Activated CD4-positive, alpha-beta T cell treated with anti-CD3 and anti-CD28 coated beads, Interleukin-10, Interleukin-2, amounts not matched to agents 100 ng/mL and 50 ng/mL, durations not matched to agents 16 hours and 8 hours (primary cell): ENCODE measurements at places on chromosomes 4 and X.

- no peak for DNase-seq
These were observed 119.5 kb upstream of the JADE1 start for GRCh38 chr4:128690011-128690410.

GRCh38 chr4:2048831-2049230, 10.3 kb upstream of the NAT8L start:
- no peak for DNase-seq

DNA sequence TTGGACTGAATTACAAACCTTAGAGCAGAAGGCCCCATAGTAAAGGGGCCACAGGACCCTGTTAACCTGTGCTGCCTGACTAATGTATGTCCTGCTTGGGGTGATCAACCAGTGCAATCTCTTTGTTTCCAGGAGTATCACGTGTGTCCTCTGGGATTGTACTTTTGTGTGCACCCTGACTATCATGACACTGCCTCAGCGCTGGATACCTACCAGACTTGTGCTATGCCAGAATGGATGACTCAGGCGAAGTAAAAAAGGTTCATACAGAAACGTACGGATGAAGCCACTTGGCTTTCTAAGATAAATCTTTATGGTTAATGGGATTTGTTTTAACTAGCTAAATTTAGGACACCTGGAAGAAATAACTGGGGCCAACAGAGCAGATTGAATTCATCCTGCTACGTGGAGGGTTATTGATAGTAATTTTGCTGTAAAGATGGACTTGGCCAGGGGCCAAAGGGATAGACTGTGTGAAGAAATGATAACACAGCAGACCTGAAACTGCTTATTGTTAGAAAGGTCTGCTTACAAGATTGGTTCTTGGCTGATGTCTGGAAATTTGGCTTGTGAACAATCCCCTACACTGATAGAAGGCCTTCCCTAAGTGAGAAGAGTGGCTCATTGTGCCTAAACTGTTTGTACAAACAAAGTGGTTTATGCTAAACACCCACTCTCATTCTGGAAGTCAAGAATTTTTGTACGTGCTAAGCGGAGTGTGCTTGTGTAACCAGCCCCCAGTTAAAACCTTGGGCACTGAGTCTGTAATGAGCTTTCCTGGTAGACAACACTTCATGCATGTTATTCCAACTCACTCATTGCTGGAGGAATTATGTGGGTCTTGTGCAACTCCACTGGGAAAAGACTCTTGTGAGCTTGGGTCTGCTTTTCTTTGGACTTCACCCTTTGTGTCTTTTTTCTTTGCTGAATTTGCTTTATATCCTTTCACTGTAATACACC, 750.5 kb upstream of the HTR2C start:
- no peak for DNase-seq

DNA sequence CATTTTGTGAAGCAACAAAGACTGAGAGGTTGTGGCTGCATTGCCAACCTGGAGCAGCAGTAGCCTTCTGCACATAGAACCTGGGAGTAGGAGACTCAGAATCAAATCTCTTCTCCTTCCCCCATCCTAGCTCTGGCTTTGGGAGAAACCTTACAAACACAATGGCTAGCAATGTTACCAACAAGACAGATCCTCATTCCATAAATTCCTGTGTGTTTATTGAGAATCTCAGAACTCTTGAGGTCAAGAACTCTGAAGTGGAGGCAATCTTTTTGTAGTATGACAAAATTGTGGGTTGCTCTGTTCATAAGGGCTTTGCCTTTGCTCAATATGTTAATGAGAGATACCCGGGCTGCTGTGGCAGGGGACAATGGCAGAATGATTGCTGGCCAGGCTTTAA, 406.7 kb upstream of the SPANXN1 start:
- no peak for DNase-seq

DNA sequence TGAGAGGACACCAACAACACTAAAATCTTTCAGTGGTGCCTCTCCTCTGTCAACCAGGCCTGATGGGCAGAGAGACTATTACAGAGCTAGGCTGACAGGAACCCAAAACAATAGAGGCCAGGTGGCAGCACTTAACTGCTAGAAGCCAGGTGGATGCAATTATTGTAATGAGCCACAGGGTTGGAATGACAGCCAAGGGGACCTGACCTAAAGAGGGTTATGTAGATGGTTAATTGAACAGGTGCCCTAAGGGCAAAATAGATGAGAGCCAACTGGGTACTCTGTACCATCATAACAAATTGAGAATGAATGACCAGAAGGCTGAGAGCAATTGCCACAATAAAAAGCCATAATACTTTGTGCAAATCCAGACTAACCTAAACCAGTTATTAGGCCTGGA, 24.7 kb upstream of the FRAS1 start:
- DNase-seq, result no peak

DNA sequence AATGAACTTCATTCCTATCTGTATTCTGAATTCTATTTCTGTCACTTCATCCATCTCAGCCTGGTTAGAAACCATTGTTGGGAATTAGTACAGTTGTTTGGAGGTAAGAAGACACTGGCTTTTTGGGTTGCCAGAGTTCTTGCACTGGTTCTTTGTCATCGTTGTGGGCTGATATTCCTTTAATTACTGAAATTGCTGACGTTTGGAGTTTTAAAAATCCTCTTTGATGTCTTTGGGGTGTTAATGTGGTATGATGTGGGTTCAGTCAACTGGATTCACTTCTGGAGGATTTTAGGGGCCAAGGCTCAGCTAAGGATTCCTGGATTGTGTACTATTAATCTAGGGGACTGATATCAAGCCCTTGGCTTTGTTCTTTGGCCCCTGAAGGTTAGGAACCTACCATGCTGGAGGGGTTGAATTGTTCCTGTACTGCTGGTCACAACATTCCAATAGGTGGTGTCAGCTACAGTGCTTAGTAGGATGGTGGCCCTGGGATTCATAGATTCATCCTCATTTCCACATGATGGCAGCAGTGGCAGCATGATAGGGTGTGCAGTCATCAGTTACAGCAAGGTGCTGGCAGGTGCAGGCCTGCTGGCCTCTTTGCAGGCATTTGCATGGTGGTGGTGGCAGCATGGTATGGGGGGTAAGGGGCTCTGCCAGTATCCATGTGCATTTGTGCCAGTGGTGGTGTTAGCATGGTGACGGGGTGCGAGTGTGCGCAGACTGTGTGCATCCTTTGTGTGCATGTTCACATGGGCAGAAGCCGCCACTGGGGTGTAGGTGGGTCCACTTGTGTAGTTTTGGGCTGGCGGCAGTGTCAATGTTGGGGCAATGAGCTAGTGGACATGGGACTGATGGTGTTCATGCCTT, 301.3 kb downstream of the TEX13C start:
- DNase-seq, result no peak

GRCh38 chr4:108334031-108334430, 165.3 kb upstream of the LEF1 start:
- DNase-seq, result no peak

- DNase-seq, result no peak
These were observed 43.6 kb downstream of the TMEM131L start for GRCh38 chr4:153509724-153510123.

DNA sequence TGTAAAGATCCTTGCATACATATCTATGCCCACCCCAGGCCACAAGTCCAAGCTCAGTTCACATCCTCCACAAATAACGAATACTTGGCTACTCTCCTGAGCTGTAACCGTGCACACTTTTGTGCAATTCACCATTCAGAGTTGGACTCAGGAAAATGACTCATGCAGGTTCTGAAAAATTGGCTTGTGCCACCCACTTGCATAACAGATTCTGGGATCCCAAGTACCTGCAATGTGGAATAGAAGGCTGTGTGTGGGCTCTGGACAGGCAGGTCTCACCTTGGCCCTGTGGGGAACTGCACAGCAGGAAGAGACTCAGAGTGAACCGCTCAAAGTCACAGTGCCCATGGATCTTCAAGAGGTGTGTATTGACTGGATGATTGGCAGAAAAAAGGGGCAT, 502.7 kb downstream of the PACRGL start:
- no peak for DNase-seq

DNA sequence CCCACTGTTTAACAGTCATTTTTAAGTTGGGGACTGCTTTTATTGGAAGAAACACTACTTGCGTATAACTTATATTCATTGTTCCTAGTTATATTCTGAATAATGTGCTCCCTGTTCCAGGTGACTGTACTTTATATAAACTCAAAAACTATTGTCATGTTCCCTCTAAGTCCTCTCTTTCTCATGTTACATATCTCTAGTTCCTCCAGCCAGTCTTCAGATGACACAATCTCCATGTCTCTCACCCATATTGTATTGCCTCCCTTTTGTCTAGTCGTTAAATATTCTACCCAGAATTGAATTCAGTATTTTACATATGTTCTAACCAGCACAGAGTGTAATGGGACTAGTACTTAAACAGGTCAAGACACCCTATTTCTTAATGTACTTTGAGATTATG, 5.3 kb downstream of the VAMP7 start:
- DNase-seq, result no peak

DNA sequence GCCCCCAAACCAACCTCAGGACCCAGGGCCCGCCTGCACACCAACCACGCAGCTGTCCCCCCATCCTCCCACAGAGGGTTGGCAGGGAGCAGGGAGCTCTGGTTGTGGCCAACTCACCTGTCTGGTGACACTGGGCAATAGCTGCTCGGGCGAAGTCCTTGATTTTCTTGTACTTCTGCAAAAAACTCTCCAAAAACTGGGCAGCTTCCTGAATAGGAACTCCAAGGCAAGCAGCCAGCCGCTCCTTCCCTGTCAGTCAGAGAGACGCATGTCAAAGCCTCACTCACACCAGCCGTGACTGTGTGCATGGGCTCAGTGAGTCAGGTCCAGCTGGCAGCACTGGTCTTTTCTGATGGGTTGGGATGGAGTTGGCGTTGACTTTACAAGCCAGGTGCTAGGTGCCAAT, 26.4 kb downstream of the NAT8L start:
- DNase-seq, result no peak

- DNase-seq, result no peak
These were observed 31.2 kb downstream of the RS1 start for GRCh38 chrX:18640686-18641085.

- DNase-seq, result no peak
These were observed 169.7 kb upstream of the SH3RF1 start for GRCh38 chr4:169440446-169440845.

GRCh38 chr4:3788366-3788660, 22.1 kb downstream of the ADRA2C start:
- no peak for DNase-seq

GRCh38 chrX:94216738-94217137, 542.7 kb downstream of the FAM133A start:
- no peak for DNase-seq

GRCh38 chr4:38560340-38560739, 103.7 kb upstream of the KLF3 start:
- no peak for DNase-seq

- DNase-seq, result peak; percentile 38
These were observed 5.4 kb upstream of the PRICKLE3 start for GRCh38 chrX:49191574-49192011.

- no peak for DNase-seq
These were observed 3.1 kb upstream of the ELOVL6 start for GRCh38 chr4:110201502-110201901.

DNA sequence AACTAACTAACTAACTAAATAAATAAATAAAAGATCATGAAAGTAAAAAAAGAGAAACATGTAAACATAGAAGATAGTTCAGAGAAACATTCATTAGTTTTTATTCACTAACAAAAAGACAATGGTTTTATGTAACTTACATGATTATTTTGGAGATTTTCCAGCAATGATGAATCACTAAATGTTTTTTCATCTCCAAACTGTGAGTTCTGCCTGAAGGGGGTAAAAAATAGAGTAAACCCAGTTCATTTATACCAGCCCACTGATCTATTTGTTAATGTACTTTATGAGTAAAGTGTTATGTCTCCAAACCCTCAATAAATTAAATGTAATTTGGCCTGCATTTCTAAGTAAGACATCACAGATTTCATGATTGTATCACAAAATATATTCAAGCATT, 101.1 kb downstream of the ATP8A1 start:
- DNase-seq, result no peak

GRCh38 chr4:57168982-57169381, 58.8 kb upstream of the IGFBP7 start:
- DNase-seq, result no peak

GRCh38 chrX:134734466-134734952, 76.2 kb upstream of the PLAC1 start:
- no peak for DNase-seq

GRCh38 chr4:189029976-189030504, 890.8 kb downstream of the TRIML1 start:
- no peak for DNase-seq

DNA sequence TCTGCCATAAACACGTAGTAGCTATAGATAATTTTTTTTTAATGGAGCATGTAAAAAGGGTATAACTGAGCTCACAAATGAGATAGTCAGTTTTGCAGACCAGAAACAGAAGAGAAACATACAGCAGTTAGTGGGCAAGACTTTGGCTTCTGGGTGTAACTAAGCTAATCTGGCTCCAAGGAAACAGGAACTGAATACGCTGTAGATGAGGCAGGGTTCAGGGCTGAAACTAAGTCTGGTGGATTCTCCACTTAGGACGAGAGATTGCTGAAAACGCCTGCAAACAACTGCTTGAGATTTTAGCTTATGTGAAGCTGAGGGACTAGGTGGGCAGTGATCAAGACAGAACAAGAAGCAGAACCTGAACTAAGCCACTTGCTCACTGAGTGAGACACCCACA, 91.7 kb downstream of the SMIM20 start:
- no peak for DNase-seq

DNA sequence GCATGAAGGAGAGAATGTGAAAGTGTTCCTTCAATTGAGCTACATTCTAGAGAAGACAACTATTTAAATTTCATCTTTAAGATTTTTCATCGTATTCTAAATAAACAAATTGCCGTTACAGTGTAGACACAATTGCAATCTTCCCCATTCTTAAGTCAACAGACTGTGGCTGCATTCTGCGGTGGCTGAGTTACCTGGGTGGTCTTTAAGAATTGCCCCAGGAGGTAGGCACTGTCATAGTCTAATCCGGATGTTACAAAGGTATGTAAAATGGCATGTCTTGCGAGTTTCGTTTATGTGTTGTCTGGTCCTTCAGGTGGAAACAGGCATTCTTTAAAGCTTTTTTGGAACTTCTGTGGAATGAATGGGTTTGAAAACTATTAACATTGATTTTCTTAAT, 586.1 kb upstream of the PITX2 start:
- DNase-seq, result no peak

GRCh38 chr4:114041117-114041475, 61.6 kb upstream of the ARSJ start:
- DNase-seq, result no peak

DNA sequence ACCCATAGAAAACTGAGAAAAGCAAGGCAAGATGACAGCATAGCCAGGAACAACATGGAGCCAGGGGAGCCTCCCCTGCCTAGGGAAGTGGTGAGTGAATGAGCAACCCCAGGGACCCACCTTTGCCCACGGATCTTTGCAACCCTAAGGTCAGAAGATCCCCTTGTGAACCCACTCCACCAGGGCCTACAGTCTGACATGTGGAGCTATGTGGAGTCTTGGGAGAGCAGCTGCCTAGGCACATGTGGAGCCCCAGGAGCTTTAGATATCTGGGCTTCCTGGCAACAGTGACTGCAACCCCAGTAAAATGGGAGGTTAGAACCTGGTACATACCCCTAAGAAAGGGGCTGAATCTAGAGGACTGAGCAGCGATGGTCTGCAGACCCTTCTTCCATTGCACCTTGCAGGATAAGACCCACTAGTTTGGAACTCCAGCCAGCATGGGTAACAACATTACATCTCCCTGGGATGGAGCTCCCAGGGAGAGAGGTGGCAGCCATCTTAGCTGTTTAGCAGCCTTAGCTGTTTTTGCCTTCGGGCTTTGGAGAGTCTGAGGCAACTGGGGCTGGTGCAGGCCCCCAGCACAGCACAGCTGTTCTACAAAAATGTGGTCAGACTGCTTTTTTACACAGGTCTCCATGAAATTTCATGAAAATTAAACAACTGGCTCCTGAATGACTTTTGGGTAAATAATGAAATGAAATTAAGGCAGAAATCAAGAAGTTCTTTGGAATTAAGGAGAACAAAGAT, 104.7 kb upstream of the TRIM2 start:
- no peak for DNase-seq
